ENCODE measurements at places on chromosomes 12 and 14.

DNA sequence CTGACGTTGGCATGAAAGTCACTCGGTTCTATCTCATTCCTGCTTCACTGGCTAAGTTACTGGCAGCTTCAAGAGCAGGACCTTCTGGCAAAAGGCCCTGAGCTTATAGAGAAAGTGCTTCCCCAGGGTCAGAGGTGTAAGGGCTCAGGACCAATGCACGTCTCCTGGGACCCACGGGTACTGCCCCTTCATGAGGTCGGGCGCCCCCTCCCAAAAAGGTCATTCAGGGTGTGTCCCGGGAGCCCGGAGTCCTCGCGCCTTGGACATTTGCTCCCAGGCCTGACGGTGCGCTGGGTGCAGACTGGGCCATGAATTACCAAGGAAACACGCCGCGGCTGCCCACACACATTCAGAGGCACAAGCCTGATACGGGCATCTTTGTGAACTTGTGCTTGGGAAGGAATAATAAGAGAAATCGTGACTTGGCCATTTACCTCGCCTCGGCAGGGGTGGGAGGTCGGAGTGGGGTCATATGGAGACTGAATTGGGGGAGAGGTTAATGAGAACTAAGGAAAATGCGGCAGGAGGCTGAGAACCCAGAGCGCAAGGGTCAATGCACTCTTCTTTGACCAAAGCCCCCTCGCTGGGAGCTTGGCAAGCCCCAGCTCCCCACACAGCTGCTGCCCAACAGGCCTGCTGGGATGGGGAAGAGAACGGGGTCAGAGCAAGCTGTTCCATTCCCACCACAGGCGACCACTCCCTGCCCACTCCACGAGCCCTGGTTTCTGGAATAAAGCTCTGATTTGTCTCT is 15.7 kb upstream of the SLC6A12 start:
- DNase-seq = no peak

DNA sequence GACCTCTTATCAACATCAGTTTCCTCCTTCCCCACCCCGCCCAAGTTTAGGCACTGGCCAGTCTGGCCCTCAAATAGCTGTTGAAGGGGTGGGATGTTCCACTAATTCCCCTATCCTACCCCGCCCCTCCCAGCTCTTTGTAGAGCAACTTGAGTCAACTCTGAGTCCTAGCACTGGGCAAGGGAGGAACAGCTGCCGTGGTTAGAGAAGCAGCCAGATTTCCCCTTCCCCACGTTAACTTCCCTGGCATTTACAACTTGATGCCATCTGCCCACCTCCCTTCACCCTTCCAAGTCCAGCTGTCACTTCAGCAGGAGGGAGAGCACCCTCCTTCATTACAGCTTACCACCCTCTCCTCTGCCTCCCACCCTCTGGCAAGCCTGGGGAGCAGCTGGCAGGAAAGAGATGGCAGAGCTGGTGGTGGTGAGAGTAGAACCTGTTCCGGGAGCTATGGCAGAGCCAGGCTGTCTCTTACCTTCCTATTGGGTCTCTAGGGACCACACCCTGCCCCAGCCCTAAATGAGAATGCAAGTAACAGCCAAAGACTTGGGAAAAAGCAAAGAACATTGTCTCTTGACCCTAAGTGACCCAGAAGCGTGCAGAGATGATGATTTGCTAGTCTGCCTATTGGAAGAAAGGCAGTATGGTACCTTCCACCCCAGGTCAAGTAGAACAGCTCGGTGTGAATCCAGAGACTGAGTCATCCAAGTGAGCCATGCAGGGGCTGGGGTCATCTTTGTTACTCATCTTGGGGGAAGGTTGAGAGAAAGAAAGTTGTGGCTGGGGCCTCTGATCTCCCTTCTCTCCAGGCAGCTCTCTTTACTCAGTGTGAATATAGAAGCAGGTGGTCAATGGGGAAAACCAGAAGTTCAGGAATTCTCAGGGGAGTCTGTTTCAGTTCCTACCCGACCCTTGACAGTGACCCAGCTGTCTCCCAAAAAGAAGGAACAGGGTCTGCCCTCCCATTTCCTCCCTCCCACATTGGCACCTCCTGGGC is 1.5 kb downstream of the BLOC1S1 start:
- no peak for DNase-seq

DNA sequence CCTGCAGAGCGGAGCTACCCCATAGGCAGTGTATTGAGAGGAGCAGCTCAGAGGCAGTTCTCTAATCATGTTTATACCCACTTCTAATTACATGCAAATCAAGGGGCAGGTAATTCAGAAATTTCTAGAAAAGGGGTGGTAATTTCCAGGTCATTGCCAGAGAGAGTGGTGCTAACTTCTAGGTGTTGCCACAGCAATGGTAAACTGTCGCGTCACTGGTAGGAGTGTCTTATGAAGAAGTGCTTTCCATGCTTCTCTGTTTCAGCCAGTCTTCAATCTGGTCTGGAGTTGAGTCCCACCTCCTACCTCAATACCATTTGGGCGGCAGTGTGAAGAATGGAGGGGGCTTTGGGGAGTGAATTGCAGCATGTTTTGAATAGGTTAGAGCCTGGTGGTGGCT is 8.5 kb upstream of the AMN1 start:
- DNase-seq = no peak

DNA sequence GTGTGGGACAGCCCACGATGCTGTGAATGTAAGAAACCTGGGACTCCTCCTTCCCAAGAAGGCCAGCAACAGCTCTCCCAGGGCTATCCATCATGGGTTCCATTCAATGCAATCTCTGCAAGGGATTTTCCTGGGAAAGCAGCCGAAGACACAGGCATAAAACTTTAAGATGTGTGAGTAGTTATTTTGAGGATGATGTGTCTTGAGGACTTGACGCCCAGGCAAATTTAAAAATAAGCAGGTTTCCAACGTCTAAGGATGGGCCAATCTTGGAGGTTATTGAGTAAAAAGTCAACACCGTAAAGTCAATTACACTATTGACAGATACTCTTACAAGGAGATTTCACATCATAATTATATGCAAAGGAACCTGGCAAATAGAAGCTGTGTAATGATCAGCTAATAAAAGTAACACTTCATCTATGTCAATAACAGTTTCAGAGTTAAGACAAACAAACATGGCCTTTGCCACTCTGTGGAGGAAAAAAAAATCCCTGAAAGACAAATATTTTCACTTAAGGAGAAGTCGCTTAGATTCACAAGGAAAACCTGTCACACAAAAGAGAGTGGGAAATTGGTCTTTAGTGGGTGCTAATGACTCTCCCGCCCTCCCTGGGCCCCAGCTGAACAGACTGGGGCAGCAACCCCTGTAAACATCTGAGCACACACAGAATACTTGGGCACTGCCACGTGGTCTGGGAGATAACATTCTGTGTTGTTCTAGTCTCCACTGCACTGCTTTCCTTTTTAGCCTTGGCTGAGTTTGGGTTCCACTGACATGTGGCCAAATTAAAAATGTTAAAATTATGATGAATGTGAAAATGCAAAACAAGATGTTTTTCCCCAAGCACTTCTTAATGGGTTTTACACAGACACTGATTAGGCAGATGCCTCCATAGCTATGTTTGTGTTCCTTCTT is 240.9 kb downstream of the FOXN3 start:
- DNase-seq = no peak
